ENCODE measurements at places on chromosomes 4 and X. TPM values are rescaled to one million over a fixed set of nuclear protein-coding genes. Genes with fewer than 3 reads are reported as not detected.
A peak's percentile ranks its signal among the peaks of the same experiment; 100 is the strongest.

- peak; percentile 47 for DNase-seq
These were observed 283.4 kb downstream of the BCOR start for GRCh38 chrX:39814391-39814790.

DNA sequence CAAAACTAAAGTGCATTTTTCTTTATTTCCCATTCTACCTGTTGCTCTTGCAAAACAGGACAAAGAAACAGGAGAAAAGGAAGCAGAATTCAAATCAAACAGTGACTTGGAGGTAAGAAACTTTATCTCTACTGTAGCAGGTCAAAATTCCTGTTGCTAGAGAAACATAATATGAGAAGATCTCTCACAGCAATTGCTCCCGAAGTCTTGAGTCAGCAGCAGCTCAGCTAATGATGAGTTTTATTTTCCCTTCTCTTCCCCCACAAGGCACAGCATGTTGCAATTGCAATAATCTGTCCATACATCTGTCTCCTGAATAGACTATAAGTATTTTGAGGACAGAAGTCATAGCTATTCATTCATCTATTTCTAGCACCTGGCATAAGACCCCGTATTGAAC lies 112.7 kb downstream of the CLNK start:
- DNase-seq: no peak

DNA sequence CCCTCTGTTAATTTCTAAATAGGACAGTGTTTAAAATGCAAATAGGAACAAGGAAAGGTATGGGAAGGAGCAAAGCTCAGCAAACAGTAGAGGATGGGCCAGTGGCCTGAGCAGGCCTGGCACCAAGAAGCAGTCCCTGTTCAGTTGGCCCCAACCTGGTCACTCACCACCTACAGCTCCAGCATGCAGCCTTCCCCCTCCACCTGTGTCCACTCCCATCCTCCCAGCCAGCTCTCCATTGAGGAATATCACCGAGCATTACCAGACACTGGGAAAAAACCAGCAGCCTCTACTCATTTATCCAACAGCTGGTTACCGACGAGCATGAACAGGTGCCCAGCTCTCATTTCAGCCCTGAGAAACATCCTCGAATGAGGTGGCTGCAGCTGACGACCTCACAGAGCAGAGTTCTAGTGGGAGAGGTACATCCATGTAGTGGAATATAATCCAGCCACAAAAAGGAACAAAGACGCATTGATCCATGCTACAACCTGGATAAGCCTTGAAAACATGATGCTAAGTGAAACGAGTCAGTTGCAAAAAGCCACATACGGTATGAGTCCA lies 25.6 kb downstream of the CD99L2 start:
- DNase-seq: no peak

GRCh38 chr4:27789773-27790172 lies 929.1 kb downstream of the STIM2 start:
- no peak for DNase-seq

- DNase-seq: no peak
These were observed 69.2 kb downstream of the KIT start for GRCh38 chr4:54726907-54727306.

DNA sequence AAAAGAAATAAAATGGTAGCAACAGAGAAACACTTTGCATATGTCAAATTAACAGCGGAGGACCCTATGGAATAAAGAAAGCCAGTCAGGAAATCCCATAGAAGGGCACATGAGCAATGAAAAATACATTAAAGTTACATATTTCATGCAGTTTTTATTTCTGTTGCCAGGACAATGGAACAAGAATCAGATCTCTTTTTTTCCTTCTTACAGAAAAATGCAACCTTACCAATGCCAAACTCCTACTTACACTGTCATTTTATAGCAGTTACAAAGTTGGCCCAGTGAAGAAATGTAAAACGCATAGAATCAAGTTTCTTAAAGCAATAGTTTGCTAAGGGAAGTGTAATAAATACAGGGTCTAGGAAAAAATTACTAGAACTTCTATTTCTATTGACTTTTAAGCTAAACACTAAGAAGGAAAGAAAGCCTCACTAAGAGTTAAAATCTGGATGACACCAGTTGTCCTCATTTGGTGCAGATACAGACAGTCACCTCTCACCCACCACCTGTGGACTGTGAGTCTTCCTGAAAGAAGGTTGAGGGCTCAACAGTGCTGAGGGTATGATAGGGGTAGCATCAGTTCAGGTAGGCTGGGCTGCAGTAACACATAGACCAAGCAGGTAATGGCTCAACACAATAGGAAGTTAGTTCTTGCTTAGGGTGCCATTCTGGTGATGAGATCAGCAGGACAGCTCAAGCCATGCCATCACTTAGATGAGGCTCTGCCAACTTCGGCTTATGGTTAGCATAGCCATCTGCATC lies 224.6 kb downstream of the ANAPC10 start:
- DNase-seq: no peak

The CDKL2 gene
- total RNA-seq: 0.39 TPM

The SLITRK4 gene
- not detected for total RNA-seq

The ADH7 gene
- total RNA-seq: not detected

Measured in CD4-positive, alpha-beta memory T cell (primary cell).